A549 treated with Mapracorat at 1 μM for 4 hours (cell line): ENCODE measurements at places on chromosomes 7 and 10. TPM values are rescaled to one million over a fixed set of nuclear protein-coding genes. Genes with fewer than 3 reads are reported as not detected.

The ADIRF gene
- total RNA-seq = not detected in 5 replicates

The WDR86 gene
- total RNA-seq = 0.11 to 0.39 TPM (median 0.22 TPM) in 5 replicates

The RNF32 gene
- 1.1 to 2.1 TPM (median 1.9 TPM) in 5 replicates for total RNA-seq

The NOS3 gene
- 0.13 to 0.37 TPM (median 0.34 TPM) in 5 replicates for total RNA-seq

The MYPN gene
- 2.2 to 3.0 TPM (median 2.3 TPM) in 5 replicates for total RNA-seq

The SYCE1 gene
- total RNA-seq = not detected in 5 replicates

The POLR2J2 gene
- total RNA-seq = 0.45 to 0.89 TPM (median 0.81 TPM) in 4 of 5 replicates, not detected in the other

The KLLN gene
- total RNA-seq = 0.41 to 0.66 TPM (median 0.49 TPM) in 5 replicates

The FAM237B gene
- 0.04 to 0.06 TPM in 2 of 5 replicates, not detected in the others for total RNA-seq

The SLIT1 gene
- 0.04 to 0.10 TPM (median 0.08 TPM) in 5 replicates for total RNA-seq

The EMX2 gene
- not detected in 5 replicates for total RNA-seq

The TMEM72 gene
- total RNA-seq = not detected in 5 replicates
